ENCODE measurements at places on chromosomes 4 and X.

- no peak for DNase-seq
Observed at GRCh38 chr4:20259707-20260106, 8.0 kb downstream of the SLIT2 start.

DNA sequence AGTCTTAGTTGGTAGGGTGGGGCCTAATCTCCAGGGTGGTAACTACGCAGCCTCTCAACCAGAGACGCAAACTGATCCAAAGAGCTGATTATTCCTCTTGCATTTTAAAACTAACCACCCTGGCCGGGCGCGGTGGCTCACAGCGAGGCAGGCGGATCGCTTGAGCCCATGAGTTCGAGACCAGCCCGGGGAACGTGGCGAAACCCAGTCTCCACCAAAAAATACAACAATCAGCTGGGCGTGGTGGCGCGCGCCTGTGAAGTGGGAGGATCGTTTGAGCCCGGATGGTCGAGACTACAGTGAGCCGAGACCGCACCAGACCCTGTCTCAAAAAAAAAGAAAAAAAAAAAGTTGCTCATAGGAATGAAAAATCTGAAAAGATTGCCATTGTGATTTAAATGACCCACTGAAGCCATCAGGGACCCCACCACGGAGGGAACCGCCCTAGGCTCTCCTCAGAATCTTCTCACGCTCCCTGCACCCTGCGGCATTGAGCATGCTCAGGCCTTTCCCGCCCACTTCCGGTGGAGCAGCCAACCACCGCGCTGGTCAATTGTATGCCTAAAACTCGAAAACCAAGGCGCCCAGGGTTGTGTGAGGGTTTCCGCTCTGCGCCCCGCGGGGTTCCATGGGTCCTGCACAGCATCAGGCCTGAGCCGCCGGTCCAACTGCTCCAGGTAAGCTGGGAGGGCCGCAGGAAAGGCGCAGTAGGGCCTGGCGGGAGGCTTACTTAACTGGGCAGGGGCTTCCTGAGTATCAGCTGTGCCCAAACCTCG is at the start of gene TRIM60:
Gene TRIM60 (plus strand): TSS at position 564 of the 776 bp plus-strand sequence. CDS start 8,074 bp downstream, outside the sequence.
- no peak for DNase-seq

- DNase-seq, result no peak
Observed at GRCh38 chrX:115912372-115912897, 258.1 kb upstream of the AGTR2 start.

GRCh38 chr4:18109676-18110075 is 88.1 kb upstream of the LCORL start:
- no peak for DNase-seq

GRCh38 chrX:148658115-148658730 is 157.8 kb downstream of the AFF2 start:
- DNase-seq, result no peak

GRCh38 chr4:38456096-38456495 is 207.9 kb upstream of the KLF3 start:
- DNase-seq, result no peak

GRCh38 chrX:128862557-128862956 is 660.7 kb downstream of the SMARCA1 start:
- no peak for DNase-seq

GRCh38 chr4:174460684-174461083 is 61.6 kb downstream of the HPGD start:
- DNase-seq, result no peak

DNA sequence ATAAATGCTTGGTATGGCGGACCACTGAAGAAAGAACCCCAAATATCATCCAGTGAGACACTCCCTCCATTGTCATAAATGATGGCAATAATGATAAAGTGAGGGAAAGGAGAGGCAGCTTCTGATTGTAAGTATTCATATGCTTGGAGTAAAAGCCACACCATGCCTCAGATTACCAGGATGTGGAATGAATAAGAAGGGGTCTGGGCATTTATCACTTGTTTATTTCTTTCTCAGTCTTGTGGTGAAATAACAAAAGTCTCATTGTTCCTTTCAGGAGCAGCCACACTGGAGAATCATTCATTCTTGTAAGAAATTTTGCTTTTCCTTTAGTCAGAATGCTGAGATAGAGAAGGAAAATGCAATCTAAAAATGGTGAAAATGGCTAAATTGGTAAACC is 21.7 kb downstream of the F8 start:
- no peak for DNase-seq

- DNase-seq, result no peak
Observed at GRCh38 chr4:27090406-27090805, 229.8 kb downstream of the STIM2 start.

- DNase-seq, result no peak
Observed at GRCh38 chr4:173171098-173171497, 2.5 kb downstream of the GALNT7 start.

DNA sequence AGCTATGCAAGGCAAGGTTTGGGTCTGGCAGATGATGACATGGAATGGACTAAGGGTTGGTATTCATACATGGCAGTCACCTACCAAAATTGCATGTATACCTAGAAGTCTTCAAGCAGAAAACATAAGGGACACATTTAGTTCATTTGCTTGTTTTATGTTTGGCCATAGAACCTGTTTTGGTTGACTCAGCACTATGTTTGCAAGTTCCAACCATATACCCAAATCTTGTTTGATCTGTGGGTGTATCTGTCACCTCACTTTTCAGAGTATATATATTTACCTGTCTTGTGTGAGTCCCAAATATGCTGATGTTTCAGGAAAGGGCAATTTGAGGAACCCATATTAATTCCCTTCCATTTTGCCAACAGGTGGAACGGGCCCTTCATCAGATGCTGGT is 39.3 kb downstream of the ATG4A start:
- no peak for DNase-seq

GRCh38 chr4:110106931-110107296 is 91.5 kb downstream of the ELOVL6 start:
- DNase-seq, result no peak

- no peak for DNase-seq
Observed at GRCh38 chrX:19188566-19188965, 66.3 kb upstream of the ADGRG2 start.

DNA sequence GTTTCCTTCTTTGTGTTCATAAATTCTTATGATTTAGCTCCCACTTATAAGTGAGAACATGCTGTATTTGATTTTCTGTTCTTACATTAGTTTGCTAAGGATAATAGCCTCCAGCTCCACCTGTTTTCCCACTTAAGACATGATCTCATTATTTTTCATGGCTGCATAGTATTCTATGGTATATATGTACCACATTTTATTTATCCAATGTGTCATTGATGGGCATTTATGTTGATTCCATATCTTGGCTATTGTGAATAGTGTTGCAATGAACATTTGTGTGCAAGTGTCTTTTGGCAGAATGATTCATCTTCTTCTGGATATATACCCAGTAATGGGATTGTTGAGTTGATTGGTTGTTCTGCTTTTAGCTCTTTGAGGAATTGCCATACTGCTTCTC is 1234.8 kb downstream of the ADGRL3 start:
- DNase-seq, result no peak

DNA sequence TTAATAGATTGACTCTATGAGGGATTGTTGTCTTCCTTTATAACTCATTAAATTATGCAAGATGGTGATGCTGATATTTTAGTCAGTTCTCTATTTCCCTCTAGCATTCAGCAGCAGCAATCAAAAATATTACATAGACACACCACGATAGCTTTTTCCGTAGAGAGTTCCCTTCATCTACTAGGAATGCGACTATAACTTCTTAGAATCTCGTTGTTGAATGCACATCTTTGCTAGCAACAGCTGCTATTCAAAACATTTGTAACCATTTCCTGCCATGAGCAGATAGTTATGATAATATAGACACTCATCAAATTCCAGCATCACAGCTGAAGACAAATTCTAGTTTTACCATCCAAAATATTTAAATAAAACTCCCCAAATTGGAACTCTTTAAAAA is 147.4 kb upstream of the FGF13 start:
- no peak for DNase-seq

DNA sequence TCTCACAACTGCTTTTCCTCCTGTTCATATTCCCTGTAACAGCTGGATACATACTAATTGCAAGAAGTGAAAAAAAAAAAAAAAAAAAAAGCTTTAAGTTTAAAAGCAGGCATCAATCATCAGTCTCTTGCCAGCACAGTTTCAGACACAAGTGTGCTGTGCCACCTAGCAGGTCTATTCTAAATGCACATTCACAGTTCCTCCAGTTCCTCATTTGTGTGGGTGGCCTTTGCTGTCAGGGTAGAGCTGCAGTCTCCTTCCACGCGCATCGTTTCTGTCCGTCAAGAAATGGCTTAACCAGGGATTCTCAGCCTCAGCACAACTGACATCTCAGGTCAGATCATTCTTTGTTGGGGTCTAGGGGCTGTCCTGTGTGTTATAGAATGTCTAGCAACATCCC is 61.6 kb downstream of the SCML1 start:
- DNase-seq, result no peak

DNA sequence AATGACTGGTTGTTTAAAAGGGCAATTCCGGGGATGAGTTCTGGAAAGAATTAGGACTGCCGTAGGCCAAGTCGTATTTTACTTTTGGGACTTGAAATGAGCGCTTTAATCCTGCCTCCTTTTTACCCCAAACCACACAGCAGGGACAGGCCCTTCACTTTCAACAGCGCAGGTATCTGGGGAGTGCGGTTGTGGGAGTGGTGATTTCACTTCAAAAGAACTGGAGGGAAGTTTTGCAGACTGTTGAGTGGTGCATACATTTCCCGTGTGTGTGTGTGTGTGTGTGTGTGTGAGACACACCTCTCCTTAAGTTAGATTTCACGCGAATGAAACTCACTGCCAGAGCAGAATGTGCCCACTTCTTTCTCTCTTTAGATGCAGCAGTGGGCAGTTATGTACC is 2.8 kb downstream of the NHS start:
- no peak for DNase-seq

DNA sequence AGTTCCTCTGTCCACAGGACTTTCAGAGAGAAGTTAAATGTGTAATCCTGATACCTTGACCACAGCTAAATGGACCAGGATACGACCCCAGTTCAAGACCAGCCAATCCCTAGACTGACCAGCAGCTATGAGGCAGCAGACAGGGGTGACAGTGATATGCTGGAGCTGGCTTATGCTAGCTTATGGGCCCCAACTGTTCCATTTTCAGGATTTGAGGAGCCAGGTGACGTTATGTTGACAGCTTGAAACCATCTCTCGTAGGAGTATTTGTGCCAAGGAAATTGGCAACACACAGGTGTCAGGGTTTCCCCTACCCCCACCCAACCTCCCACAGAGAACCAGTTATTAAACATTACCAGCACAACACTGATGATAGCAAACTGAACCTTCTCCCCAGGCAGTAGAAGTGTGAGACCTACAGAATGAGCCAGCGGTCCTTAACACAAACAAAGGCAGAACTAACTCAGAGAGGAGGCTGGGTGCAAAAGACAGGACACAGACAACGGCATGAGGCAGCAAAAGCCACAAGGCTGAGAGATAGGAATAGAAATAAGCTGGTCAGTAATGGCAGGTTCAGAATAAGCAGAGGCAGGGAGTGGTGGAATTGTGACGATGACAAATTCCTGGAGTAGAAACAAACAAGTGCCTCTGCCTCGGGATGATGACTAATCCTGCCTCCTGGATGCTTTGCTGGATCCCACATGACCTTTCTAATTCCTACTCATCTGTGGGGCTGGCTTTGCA is 85.6 kb upstream of the CPEB2 start:
- DNase-seq, result no peak

- DNase-seq, result no peak
Observed at GRCh38 chr4:88803600-88804096, 106.0 kb upstream of the NAP1L5 start.

DNA sequence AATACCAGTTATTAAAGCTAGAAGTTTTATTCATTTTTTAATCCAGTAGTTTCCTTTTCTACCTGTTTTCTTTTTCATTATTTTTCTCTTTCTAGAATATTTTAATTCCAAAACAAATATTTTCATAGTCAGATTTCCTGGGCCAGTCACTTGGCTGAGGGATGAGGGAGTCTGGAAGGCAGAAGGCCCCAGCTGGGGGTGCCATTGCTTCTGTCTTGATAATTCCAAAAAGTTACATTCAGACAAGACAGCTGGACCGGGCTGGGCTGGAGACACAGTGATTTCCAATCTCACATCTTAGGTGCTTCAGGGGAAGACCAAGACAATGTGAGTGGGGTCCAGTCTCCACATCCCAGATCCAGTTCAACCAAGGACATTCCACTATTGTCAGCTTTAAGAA is 263.5 kb downstream of the TMA16 start:
- DNase-seq, result no peak

- DNase-seq, result no peak
Observed at GRCh38 chr4:153916273-153916755, 127.4 kb upstream of the SFRP2 start.

DNA sequence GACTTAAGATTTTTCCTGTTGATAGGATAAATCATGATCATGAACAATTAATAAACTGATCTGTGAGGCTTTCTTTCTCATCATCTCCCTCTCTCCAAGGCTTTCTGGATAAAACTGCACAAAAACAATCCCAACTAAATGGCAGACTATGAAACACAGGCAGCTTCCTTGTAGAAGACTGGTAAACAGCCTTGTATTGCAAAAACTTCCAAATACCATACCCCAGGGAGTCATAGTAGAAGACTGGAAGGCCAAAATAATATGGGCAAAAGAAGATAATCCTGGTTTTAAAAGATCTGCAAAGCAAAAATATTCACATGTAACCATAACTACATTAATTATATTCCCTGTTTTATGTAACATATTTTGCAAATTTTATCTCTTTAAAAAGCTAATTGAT is 113.0 kb downstream of the ANAPC10 start:
- DNase-seq, result no peak

DNA sequence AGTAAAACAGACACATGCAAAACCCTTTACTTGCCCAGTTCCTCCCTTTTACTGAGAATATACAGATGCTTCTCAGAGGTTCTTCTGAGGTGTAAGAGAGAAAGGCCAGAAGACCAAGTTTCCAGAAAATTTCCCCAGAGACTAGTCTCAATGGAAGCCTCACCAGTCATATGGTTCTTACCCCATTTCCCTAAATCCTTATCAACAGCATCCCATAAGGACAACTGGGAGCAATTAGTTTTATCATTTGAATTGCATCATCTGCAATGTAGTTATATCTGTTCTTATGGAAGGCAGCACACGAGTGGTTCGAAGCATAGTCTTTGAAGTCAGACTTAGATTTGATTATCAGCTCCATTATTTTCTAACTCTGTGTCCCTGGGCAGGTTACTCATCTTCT is 203.6 kb upstream of the PPARGC1A start:
- no peak for DNase-seq

DNA sequence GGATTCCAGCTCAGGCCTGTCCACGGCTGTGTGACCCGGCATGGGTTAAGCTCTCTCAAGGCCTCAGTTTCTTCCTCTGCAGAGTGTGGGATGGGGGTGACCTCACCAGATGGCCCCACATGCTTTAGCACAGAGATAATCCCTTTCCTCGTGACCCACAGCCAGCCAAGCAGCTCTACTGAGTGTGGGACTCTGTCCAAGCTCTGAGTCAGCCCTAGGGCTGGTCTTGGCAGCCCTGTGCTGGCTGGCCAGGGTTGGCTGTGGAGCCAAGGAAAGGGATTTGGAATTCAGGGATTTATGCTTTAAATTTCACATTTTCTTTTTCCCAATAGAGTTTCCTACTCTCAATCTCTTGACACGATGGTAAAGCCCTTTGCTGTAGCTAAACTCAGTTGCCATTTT is 19.7 kb upstream of the SPON2 start:
- peak; percentile 80 for DNase-seq

- no peak for DNase-seq
Observed at GRCh38 chrX:155266439-155266838, 2.1 kb upstream of the RAB39B start.
